ENCODE measurements at places on chromosomes 16 and 17.

DNA sequence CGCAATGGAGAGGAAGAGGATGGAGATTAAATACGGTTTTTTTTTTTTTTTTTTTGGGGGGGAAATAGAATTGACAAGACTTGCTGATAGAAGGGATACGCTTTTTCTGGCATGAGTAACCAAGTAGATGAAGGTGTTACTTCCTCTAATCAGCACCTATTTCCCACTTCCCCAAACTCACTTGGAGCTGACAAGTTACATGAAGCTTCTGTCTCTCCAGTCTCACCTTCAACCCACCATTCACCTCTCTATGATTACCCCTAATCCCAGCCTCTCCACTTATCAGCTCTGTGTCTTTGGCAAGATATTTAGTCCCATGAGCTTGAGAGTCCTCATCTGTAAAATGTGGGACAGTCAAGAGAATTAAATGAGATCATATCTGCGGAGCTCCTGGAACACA is 185.9 kb upstream of the HS3ST3A1 start:
- DNase-seq: no peak

GRCh38 chr16:466651-467050 is 41.2 kb downstream of the RAB11FIP3 start:
- DNase-seq: no peak

DNA sequence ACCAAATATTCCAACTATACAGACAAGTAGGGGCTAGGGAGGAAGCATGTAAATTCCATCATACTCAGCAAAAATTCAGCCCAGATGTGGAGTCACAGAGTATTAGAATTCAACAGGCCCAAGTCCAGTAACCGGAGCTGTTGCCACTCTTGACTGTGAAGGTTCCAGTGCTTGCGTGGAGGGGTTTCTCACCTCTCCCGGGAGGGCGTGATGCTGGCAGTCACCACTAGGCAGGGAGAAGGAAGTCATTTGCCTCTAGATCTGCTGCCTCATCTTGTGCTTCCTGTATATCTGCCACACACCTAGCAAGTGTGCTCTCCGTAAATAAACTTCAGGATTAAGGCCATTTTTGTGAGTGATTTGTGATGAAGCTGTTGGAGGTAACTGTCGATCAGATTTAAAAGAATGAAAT is 1.0 kb upstream of the CKLF start:
- DNase-seq: no peak

DNA sequence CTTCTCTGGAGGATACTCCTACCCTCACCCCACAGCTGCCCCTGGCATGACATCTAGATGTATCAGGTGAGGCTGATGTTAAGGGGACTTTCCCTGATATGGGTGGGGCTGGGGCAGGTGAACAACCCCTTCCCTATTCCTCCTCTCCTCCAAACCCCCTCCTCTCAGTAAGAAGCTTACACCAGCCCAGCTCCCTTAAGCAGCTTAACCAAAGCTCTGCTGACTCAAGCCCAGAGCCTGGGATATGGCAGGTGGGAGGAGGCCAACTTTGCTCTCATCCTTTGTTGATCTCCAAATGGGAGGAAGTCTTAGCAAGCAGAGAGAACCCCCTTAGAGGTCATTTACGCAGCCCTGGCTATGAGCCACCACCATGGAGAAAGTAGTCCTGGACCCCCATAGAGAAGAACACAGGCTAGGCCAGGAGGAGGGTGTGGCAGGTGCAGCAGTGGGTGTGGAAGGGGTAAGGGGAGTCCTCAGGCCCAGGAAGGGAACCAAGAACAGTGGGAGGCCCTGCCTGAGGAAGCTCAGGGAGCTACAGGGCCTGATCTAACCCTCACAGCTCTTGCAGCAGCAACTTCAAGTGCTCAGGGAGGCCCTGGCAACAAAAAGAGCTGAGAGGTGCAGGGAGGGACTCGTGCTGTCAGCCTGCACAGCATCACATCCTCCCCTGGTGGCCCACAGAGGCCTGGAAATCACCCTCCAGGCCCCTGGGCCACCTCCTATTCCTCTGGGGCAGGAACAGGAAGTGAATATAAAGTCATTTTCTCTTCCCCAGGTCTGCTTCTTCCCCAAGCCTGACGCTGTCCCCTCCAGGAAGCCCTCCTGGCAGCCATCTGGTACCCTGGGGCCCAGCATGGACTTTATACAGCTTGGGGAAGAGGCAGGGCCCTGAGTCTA is 2.9 kb downstream of the UNC119 start:
- no peak for DNase-seq

- DNase-seq: no peak
Observed at GRCh38 chr17:4786516-4786915, 352 bp upstream of the VMO1 start.

DNA sequence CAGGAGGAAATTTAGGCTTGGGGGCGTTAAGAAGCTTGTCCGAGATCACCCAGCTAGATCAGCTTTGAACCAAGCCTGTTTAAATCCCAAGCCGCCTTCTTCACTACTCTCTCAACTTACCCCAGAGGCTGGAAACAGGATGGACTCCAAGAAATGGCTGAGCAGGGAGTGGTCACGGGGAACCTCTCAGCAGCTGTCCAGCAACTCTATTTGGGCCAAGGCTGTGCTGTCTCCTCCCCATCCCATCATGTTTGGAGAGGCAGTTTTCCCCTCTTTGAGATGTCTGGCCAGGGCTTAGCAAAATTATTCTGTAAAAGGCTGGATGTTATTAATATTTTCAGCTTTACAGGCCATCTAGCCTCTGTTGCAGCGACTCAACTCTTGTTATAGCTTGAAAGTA is 305.7 kb downstream of the RBFOX1 start:
- DNase-seq: no peak

- no peak for DNase-seq
Observed at GRCh38 chr17:40960144-40960543, 6.6 kb downstream of the KRT39 start.

GRCh38 chr16:29712809-29713208 is 33.0 kb downstream of the C16orf54 start:
- no peak for DNase-seq

GRCh38 chr16:83302853-83303252 is 504.9 kb upstream of the HSBP1 start:
- no peak for DNase-seq

- no peak for DNase-seq
Observed at GRCh38 chr16:74160759-74161158, 135.9 kb upstream of the PSMD7 start.

GRCh38 chr17:81437191-81437651 is 42.0 kb downstream of the BAHCC1 start:
- DNase-seq: no peak

DNA sequence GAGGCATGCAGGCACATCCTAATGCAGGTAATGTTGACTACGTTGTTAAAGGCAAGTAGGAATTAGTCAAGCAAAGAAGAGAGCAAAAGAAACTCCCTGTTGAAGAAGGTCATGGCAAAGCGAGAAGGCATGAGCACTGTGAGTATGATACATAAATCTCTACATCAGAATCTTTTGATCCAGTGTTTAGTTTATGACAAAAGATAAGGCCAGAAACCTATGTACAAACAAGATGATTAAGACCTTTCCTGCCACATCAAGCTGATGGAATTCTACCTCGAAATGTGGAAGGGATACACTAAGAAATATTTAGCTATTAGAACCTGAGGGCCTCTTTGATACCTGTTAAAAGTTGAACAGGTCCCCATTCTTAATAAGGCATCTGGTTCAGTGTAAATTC is 20.2 kb downstream of the SYCE1L start:
- DNase-seq: no peak

DNA sequence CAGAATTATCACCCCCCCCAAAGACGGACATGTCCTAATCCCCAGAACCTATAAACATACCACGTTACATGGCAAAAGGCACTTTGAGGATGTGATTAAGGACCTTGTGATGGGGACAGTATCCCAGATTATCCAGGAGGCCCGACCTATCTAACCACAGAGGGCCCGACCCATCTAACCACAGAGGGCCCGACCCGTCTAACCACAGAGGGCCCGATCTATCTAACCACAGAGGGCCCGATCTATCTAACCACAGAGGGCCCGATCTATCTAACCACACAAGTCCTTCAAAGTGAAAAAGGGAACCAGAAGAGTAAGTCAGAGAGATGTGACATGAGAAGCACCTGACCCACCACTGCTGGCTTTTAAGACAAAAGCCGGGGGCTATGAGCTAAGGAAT is 56.8 kb downstream of the ANKFY1 start:
- no peak for DNase-seq

DNA sequence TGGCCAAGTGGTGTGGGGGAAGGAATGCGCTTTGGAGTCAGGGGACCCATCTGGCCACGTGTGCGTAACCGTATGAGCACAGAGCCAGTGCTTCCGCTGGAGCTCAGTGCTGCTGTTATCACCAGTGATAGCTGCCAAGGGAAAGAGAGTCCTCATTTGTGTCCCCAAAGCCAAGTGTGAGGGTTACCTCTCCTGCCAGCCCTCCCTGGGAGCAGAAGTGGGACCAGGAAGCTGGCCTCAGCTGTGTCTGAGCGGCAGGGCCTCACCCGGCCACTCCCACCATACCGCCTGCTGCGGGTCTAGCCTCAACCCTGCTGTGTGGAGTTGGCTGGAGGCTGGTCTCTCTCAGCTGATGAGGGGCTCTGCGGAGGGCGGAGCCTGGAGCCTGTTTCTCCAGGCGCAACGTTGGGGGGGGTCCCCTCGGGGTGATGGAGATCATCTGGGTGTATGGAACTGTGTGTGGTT is 44.5 kb downstream of the MEAK7 start:
- no peak for DNase-seq

GRCh38 chr16:86064431-86065250 is 165.7 kb downstream of the IRF8 start:
- DNase-seq: no peak

- DNase-seq: no peak
Observed at GRCh38 chr17:1304962-1305563, 25.6 kb downstream of the TRARG1 start.

DNA sequence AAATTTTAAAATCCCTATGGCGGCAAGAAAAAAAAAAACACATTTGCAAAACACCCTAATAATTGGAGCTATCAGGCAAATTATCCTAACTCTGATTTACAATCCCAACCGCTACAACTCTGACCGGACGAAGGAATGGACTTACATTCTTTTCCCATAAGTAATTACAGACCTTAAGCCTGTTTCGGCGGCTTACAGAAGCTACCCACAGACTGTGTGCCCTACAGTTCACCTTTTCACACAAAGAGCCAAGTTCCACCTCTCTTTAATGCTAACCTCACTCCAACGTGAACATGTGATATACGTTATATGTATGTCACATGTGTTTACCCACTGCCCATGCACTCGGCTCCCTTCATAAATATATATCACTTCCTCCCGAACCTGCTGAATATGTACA is 8.7 kb upstream of the MEAK7 start:
- DNase-seq: no peak

GRCh38 chr16:23901178-23902033 is 65.6 kb downstream of the PRKCB start:
- DNase-seq: no peak

DNA sequence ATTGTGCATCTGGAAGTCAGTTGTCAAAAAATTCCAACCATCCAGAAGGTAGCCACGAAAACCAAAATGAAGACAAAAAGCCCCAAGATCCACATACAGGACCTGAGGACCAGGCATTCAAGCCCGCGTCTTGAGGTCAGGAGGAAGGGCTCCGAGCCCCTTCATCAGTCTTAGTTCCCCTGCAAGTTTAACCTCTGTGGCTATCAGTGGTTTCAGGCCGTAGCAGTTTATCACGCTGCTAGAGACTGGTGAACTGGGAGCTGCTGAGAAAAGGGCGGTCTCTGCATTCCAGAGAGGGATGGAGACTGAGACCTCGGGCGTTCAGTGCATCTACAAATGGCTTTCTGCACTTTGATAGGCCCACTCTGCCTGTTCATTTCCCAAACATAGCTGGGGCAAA is 70.6 kb downstream of the IRF8 start:
- no peak for DNase-seq

- no peak for DNase-seq
Observed at GRCh38 chr16:52558448-52558847, 11.5 kb upstream of the TOX3 start.

DNA sequence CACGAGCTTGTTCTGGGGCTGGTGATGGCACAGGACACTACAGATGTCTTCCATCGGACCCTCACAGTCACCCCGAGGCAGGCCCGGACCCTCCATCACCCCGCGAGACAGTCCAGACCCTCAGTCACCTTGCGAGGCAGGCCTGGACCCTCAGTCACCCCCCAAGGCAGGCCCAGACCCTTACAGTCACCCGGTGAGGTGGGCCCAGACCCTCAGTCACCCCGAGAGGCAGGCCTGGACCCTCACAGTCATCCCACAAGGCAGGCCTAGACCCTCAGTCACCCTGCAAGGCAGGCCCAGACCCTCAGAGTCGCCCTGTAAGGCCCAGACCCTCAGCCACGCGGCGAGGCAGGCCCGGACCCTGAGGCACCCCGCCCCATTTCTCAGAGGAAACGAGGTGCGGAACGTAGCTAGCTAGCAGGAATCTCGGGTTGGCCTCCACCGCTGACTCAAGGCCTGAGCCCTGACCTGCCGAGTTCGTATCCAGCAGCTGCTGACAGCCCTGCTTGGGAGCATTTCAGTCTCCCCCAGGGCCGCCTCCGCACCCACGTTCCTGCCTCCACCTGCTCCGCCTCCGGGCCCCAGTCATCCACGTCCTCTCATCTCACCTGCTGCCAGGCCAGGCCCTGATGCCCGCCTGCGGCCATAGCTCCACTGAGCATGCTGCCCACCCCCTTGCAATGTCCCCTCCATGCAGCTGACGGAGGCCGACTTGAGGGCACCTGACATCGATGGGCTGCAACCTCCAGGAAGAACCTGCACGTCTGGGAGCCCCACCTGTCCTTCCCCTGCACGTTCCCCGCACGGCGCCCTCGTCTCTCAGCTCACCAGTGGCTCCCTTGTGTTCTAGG is 28.7 kb downstream of the RPH3AL start:
- no peak for DNase-seq

DNA sequence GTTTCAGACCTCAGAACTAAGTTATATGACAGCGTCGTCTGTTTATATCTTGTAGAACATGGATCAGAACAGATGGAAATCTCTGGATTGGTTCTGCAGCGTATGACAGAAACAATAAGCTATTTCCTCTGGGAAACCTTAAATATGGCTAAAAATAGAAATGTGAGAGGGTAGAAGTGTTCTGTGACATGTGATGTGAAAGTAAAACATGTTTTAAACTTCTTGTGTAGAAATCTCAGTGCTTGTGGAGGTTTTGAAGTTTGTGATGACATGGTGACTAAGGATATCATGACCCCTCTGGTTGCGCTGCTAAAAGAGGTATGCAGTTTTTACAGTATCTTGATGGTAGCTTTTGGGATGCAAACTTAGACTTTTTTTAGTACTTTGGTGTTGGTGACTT is 2.8 kb downstream of the HEATR3 start:
- no peak for DNase-seq

GRCh38 chr16:9457215-9457614 is 365.8 kb downstream of the HAPSTR1 start:
- DNase-seq: no peak

GRCh38 chr16:49348408-49349176 is 25.0 kb upstream of the C16orf78 start:
- DNase-seq: no peak
